ENCODE measurements at places on chromosomes 5 and 9.
A peak's percentile ranks its signal among the peaks of the same experiment; 100 is the strongest.

DNA sequence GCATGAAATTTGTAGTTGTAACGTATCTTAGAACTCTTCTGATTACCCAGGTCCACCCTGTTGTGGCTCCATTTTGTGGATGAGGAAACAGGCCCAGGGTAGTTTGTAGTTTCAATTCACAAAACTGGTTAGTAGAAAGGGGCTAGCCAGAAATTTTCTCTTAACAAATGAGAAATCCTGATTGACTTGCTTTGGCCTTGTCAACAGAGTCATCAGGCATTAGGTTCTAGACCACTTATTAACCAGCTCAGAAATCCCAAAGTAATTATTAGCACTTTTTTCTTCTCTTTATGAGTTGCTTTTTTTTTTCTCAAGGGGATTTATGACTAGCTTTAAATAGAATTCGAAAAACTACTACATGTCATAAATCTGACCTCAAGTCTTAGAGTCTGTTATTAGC is 160.2 kb downstream of the SH3GL2 start:
- DNase-seq, result no peak

GRCh38 chr5:67306965-67307607 is 110.5 kb upstream of the CD180 start:
- DNase-seq, result peak; percentile 39

DNA sequence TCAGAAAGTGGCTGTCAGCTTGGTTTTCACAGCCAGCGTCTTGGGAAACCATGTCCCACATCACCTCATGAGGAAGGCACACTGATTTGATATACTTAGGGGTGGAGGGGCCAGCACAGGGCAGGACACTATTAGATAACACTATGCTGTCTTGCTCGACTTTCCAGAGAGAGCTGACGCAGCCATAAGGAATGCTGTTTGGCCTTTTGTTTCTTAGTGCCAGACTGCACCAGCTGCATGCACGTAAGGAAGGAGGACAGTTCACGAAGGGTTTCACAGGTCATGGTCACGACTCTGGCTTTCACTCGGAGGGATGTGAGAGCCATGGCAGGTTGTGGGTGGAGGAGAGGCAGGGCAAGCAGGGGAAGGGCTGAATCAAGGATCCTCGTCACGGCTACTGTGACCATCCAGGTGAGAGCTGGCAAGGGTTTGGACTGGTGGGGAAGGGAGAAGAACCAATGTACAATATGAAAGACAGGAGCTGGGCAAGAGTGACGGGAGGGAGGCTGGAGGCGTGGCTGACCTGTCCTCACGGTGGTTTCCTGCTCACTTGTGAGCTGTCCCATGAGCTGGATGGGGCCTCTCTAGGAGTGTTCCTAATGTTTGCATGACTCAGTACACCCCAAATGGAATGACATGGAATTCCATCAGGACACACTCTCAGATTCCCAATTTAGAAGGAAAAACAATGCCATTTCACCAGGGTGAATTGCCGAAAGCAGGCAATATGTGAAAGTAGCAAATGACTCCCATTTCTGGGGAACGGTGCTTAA is 61.7 kb downstream of the OTULIN start:
- DNase-seq, result no peak

- DNase-seq, result no peak
Observed at GRCh38 chr5:107542428-107542827, 128.3 kb downstream of the EFNA5 start.

DNA sequence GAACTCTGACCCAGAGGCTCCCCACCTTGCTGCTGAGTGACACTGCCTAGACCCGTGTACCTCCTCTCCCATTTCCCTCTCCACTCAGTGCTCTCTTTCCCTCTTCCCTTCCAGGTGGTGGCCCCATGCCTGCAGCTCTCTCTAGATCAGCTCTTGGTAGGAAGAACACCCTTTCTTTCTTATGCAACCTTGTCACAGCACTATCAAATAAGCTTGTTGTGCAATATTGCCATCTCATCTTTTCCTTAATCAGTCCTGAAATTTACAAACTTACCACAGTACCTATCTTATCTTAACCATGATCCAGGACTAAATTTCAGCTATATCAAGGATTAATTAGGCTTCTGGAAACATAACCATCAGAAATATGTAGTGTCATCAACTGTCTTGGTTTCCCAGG is 88.6 kb downstream of the ZFAND5 start:
- no peak for DNase-seq

- no peak for DNase-seq
Observed at GRCh38 chr5:91049112-91049511, 334.0 kb downstream of the ARRDC3 start.
